ENCODE measurements at places on chromosomes 1 and 21.

DNA sequence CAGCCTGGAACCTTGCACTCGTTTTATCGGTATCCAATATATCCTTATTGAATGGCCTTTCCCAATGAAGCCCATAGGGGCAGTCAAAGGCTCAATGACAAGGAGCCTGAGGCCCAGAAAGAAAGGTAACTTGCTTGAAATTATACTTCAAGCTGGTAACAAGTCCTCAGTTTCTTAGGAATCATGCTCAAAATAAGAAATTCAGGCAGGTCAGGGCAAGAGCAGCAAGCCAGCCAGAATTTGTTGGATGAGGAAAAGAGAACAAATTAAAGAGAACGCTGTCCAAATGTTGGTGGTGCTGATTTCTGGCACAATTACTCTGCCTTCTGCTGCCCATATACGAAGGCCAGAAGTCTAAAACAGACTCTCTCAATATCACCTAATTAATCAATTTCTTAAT is 77.6 kb downstream of the DDX20 start:
- no peaks in the 10 kb centered on the region for H3K4me1 ChIP-seq
- no peak overlapping the region for H3K4me3 ChIP-seq
- no peaks in the 10 kb centered on the region for H3K36me3 ChIP-seq
- peaks cover 31% of the 10 kb centered on the region for H3K27me3 ChIP-seq

DNA sequence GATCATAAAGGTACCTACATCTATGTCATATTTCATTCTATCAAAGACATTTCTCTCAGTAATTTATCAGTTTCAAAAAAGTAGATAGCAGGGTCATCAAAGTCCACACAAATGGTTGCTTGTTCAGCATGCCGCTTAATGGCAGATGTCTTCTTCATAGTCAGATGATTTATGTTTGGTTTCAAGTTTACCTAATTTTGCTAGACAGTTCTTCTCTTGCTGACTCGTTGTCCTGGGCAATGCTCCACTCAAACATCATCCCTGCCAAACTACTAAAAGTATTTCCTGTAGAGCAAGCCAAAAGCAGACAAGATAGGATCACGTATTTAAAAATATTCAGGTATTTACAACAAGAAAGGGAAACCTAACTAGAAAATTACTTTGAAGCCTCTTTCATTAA is 13.6 kb downstream of the NUP210L start:
- no peaks in the 10 kb centered on the region for H3K36me3 ChIP-seq
- H3K27me3 ChIP-seq, result no peaks in the 10 kb centered on the region
- H3K4me1 ChIP-seq, result no peaks in the 10 kb centered on the region
- H3K4me3 ChIP-seq, result no peak overlapping the region

GRCh38 chr21:20570824-20571232 is 427.4 kb upstream of the NCAM2 start:
- no peaks in the 10 kb centered on the region for H3K4me1 ChIP-seq
- no peaks in the 10 kb centered on the region for H3K27me3 ChIP-seq
- H3K36me3 ChIP-seq, result no peaks in the 10 kb centered on the region
- H3K27ac ChIP-seq, result no peak overlapping the region

- H3K36me3 ChIP-seq, result no peaks in the 10 kb centered on the region
- DNase-seq, result no peak
- no peak overlapping the region for H3K27ac ChIP-seq
- H3K4me3 ChIP-seq, result no peak overlapping the region
- H3K27me3 ChIP-seq, result no peaks in the 10 kb centered on the region
- no peaks in the 10 kb centered on the region for H3K4me1 ChIP-seq
Measured at GRCh38 chr1:78375996-78376395, 114.8 kb upstream of the PTGFR start.

Measured in type B pancreatic cell (in vitro differentiated cells).